Pancreas (tissue), 10 donors: ENCODE measurements at places on chromosomes 1 and 21.

DNA sequence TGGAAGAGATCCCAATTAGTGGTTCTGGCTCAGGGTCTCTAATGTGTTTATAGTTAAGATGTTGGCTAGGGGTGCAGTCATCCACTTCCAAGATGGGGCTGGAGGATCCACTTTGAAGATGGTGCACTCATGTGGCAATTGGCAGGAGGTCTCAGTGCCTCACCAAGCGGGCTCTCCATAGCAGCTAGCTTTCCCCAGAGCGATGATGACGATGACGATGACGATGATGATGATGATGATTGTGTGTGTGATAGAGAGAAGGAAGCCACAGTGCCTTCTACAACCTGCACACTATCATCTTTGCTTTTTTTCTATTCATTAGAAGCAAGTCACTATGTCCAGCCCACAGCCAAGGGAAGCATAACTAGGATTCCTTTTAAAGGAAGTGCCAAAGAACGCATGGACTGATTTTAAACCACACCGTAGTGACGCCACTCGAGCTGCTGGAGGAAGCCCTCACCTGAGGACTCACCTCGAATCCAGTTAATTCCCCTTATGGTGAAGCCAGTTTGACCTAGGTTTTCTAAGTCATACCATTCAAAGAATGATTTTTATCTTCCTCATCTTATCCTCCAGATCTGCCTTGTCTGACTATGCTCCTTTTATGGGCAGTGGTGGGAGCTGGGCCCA is 49.4 kb downstream of the SRRM1 start:
- no peaks in the 10 kb centered on the region for H3K4me1 ChIP-seq
- no peaks in the 10 kb centered on the region for H3K27me3 ChIP-seq
- no peak overlapping the region for H3K4me3 ChIP-seq
- no peaks in the 10 kb centered on the region for H3K36me3 ChIP-seq

GRCh38 chr1:151157067-151157531 is 650 bp downstream of the TNFAIP8L2 start:
- no peaks in the 10 kb centered on the region for H3K27me3 ChIP-seq
- no peak overlapping the region for H3K27ac ChIP-seq
- H3K4me3 ChIP-seq, result no peak overlapping the region
- DNase-seq, result no peak
- H3K36me3 ChIP-seq, result no peaks in the 10 kb centered on the region

DNA sequence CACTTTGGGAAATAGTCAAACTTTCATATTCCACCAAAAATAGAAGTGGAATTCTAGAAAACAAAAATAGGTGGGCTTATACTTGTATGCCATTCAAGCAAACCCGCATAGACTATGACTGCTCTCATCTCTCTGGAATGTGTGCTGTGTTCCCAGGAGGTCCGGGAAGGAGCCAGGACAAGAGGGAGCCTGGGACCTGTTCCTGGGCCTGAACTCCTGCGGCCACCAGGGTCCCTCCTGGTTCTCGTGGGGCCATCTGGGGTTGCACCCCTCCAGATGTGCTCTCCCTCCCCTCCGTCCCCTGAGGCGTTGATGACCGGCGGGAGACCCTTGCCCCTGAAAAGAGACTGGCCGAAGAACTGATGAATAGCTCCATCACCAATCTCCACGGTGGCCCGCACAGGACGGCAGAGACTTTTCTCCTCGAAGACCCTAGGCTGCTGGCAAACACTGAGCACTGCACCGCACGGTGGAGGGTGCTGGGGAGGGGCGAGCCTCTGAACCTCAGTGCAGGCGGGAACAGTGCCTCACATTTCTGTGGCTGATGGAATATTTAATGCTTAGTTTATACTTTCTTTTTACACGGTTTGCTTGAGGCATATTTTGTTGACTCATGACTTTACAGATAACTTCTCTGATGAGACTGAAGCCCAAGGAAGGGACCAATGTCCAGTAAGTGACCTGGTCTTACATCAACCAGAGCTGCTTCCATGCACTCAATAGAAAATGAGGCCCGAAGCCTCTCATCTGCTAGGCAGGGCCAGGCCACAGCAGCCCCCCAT is 9.6 kb upstream of the ADARB1 start:
- no peaks in the 10 kb centered on the region for H3K36me3 ChIP-seq
- DNase-seq, result no peak
- no peaks in the 10 kb centered on the region for H3K4me1 ChIP-seq
- H3K27ac ChIP-seq, result no peak overlapping the region
- H3K4me3 ChIP-seq, result no peak overlapping the region

- no peaks in the 10 kb centered on the region for H3K27me3 ChIP-seq
- H3K4me3 ChIP-seq, result no peak overlapping the region
- DNase-seq, result no peak
- H3K36me3 ChIP-seq, result no peaks in the 10 kb centered on the region
- H3K27ac ChIP-seq, result no peak overlapping the region
Observed at GRCh38 chr1:99370476-99370875, 106.2 kb downstream of the PLPPR4 start.

DNA sequence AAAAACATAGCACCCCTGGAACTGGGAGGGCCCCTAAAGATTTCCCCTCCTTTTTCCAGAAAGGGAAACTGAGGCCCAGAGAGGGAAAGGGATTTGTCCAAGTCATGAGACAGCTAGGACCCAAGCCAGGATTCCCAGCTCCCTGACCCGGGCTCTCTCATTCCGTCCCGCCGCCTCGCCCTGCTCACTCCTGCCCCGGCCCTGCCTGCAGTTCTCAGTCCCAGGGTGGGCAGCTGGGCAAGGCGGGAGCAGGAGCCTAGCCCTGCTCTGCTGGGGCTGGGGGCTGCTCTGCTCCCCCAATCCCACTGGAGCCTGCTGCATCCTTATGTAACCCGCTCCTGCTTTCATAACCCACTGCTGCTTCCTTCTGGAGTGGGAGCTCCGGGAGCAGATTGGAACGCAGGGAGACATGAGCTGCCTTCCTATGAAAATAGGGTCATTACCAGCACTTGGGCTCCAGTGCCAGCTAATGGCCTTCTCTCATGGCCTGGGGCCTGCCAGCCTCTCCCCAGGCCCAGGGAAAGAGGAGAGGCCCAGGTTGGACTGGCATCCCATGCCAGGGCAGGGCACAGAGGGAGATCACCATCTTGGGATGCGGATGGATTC is 84.5 kb downstream of the CAMK2N1 start:
- no peak overlapping the region for H3K27ac ChIP-seq
- H3K4me3 ChIP-seq, result no peak overlapping the region
- no peak for DNase-seq
- no peaks in the 10 kb centered on the region for H3K36me3 ChIP-seq
- no peaks in the 10 kb centered on the region for H3K27me3 ChIP-seq
- H3K4me1 ChIP-seq, result no peaks in the 10 kb centered on the region

DNA sequence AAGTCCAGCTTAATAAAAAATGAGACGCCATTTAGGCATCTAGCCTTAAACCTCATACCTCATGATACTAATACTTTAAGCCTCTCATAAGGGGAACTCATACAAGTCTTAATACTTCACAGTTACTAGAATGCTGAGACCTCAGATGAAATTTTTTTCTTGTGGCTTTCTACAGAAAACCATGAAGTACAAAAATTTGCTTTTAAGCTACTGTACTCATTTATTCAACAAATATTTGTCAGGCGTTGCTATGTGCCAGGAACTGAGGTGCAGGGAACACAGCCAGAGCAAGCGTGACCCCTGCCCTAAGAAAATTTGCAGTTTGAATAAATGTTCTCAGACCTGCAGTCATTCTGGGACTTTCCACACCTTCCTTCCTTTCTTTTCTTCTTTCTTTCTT is 150.6 kb downstream of the MRPL39 start:
- DNase-seq, result no peak
- H3K27ac ChIP-seq, result peak overlapping the region; percentile 77
- H3K4me3 ChIP-seq, result no peak overlapping the region
